T-helper 2 cell treated with Interferon-gamma antibody and Interleukin-4, amounts not matched to agents 5 μg/mL and 100 μg/mL, for 36 hours (primary cell): ENCODE measurements at places on chromosomes 4 and X.

DNA sequence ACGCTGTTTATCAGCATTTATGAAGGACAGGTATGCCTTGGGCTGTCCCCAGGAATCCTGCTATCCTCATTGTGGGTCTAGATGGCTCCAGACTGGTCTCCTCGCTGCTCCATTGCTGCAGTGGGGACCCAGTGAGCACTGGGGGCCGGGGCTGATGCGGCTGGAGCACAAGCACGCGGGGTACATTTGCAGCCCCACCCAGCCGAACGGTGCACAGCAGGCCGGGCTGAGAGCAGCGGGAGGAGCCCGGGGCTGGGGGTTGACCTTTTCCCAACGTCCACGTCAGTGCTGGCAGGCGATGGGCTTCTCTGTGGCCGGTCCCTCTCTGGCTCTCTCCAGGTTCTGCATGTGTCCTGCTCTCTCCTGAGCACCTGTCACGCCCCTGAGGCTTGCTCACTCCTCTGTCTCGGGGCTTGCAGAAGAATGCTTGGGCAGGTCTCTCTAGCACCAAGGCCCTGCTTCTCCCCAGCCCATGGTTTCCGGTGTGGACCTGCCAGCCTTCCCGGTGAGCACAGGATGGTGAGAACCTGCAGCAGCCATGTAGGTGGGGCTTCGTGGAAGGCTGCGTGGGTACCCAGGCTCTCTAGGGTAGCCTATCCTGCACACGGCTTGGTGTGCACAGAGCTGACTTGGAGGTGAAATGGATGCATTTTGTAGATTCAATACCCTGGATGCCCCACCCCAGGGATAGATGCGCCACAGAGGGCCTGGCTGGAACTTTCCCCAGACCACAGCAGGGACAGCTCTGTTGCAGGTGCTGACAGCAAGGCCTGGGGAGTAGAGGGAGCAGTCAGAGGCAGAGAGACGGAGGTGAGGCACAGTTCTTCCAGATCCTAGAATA lies 89.1 kb upstream of the ADRA2C start:
- no peak for DNase-seq

DNA sequence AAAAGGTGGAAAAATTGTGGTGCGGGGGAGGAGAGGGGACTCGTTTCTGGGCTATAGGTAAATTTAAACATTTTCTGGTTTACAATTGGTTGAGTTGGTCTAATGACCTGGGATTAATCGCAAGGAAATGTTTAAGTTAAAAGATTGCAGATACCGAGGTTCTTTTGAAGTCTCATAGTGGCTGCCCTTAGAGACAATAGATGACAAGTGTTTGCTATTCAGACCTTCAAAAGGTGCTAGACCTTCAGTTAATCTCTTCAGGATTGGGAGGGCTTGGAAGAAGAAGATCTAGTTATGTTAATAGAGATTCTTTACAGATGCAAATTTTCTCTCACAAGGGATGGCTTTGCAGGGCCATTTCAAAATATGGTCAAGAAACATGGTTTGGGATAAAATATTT lies 2286.1 kb upstream of the AGA start:
- DNase-seq, result no peak

DNA sequence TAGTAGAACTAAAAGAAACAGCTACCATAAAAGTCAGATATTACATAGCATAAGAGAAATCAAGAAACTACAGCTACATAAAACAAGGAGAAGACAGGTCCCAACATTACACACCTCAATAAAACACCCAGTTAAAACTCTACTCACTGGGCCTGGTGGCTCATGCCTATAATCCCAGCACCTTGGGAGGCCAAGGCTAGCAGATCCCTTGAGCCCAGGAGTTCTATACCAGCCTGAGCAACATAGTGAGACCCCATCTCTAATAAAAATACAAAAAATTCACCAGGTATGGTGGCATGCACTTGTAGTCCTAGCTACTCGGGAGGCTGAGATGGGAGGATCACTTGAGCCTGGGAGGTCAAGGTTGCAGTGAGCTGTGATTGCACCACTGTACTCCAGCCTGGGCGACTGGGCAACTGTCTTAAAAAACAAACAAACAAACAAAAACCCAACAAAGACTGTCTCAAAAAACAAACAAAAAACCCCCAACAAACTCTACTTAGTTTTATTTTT lies 15.2 kb upstream of the TXLNG start:
- no peak for DNase-seq

GRCh38 chrX:74509989-74510388 lies 88.7 kb downstream of the SLC16A2 start:
- DNase-seq, result no peak

DNA sequence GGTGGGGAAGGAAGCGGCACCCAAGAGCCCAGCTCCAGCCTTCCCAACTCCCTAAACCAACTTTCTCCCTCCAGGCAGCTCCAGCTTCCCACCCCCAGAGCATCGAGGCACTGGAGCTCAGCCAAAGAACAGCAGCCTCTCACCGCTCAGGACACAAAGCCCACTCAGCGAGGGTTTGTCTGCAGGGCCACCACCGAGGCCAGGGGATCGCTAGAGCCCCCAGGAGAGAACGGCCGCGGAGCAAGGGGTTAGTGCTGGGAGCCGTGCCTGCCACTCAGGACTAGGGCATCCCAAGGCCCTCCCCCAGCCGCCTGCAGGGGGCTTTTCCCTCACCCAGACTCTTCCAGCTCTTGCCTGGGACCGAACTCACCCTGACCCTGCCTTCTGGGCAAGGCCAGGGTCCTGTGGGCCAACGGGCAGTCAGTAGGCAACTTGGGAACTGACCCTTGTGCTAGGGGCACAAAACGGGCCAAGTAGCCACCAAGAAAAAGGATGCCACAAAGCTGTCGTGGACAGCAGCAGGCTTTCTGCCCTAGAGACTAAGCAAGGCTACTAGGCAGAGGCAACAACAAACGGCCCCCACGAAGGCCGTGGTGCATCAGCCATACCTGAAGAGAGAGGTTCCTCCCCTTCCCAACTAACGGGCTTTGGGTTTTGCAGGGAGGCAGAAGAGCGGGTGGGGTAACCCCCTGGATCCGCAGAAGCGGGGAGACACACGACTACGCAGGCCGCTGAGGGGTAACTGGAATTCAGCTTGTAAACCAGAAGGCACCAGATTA lies 2.3 kb downstream of the HCFC1 start:
- no peak for DNase-seq

- no peak for DNase-seq
These were observed 14.8 kb downstream of the NDNF start for GRCh38 chr4:121057466-121057922.

DNA sequence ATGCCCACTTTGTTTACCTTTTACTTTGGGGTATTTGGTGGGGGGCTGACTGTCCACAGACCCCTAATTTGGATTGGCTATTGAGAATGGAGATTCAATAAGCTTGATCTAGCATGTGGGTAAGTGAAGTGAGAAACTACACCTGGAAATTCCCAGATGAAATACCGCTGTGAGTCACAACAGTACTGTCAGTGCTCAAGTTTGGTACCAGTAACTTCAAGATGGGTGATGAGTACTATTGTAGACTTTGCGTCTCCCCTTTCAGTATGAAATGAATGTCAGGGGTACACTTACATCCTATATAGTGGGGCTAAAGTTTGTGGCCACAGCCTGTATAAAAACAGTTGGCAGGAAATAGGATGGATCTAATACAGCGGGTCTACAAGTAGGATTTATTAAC lies 33.3 kb downstream of the HMGN5 start:
- no peak for DNase-seq

DNA sequence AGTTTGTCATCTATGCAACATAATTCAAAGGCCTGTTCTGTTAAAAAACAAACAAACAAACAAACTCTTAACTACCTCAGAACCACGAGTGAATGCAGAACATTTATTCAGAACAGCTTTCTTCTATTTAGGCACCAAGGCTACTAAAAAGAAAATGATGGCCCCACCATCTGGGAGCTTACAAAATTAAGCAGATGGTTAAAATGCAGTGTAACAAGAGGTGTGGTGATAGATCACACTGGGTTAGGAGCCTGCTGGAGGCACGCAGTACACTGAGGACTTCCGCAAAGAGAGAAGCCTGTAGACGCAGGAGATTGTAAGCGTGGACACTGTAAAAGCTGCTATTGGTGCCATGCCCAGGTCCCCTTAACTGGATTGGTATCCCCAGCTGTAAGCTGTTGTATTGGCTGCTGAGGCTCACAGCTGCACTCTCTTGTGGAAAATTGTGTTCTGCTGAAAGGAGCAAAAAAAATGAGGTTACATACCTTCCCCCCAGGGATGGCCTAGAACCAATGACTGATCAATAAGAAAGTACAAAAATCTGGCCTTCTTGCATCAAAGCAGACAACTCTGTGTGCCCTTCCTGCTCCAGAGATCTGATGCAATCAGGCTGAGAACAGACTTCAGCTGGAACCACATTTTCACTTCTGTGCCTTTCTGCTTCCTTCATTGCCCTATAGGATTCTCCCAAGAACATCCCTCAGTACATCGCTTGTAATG lies 60.0 kb downstream of the SHROOM3 start:
- no peak for DNase-seq

DNA sequence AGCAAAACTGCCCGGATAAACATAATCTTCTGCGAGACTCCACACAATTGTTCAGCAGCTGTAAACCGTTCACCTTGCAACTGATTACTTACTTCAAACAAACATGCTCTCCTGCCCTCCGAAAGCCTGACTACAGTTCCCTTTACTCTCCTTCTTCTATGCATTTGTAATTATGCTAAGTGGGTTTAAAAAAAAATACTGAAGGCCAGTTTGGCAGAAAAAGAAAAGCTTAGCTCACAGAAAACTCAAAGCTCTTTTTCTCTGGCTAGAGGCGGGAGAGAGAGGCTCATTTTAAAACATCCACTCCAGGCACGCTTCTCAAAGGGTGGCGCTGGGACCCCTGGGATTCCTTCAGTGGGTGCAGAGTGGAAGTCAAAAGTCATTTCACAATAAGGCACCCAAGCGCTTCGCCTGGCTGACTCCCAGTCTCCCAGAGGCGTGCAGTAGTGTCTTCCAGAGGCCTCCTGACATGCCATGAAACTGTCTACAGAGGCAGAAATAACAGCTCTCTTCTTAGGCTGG lies 1.9 kb downstream of the DHRSX start:
- no peak for DNase-seq

GRCh38 chr4:42678512-42678911 lies 21.6 kb upstream of the ATP8A1 start:
- DNase-seq, result no peak

DNA sequence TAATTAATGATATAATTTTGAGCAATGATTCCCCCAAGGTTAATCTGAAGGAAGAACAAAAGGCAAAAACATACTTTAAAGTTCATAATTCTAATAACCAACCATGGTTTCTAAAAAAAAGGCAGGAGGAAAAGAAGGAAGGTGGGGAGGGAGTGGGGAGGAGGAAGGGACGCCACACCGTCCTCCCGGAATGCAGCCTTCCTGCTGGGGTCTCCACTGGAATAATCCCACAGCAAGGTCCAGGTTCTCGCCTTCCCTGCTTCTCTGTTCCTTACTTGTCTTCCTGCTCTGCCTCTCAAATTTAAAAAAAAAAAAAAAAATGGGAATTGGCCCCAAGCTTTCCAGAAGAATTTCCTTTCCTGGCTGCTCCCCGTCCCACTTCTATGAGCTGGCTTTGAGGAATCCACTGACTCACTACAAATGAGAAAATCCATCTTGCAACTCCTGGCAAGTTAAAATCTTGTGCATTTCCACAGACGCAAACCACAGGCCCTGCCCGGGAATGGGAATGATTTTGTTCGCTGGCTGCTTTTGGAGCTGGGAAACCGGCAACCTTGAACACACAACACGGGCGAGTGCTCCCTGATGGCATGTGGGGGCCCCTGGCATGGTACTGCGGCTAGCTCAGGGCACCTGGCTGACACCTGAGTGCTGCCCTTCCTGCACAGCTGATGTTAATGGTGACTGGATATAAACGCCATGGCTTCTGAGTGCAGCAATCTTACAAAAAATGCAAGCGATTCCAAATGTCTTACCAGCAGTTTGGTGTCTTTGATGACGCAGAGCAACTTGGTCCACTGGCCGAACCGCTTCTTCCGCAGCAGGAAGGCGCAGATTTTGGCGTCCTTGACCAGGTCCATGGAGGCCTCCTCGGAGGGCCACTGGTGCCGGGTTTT lies 97.0 kb downstream of the AFAP1 start:
- no peak for DNase-seq

- DNase-seq, result no peak
These were observed 62.7 kb downstream of the DCTD start for GRCh38 chr4:182854466-182854865.

- DNase-seq, result no peak
These were observed 412.7 kb upstream of the TENM3 start for GRCh38 chr4:181830404-181831035.

GRCh38 chr4:98113012-98113411 lies 30.3 kb downstream of the STPG2 start:
- DNase-seq, result no peak

- DNase-seq, result no peak
These were observed 45.0 kb downstream of the TET2 start for GRCh38 chr4:105191621-105192210.

DNA sequence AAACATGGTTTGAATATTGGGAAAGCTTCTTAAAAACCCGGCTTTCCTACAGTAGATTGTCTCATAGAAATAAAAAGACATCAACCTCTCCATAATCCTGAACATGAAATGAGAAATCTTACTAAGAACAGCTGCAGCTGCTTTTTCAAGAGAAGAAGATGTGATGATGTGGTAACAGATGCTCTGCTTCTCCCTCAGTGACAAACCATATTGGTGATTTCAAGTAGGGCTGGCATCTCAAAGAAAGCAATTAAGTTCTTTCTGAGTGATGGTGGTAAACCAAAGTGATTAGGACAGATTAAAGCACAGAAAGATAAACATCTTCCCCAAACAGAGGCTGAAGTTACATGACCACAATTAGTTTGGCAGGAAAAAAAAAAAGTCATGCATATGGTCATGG lies 1477.7 kb downstream of the RAPGEF2 start:
- DNase-seq, result no peak

GRCh38 chr4:21450331-21450730 lies 498.2 kb downstream of the KCNIP4 start:
- no peak for DNase-seq

- DNase-seq, result no peak
These were observed 241.4 kb upstream of the CLNK start for GRCh38 chr4:10925996-10926395.

DNA sequence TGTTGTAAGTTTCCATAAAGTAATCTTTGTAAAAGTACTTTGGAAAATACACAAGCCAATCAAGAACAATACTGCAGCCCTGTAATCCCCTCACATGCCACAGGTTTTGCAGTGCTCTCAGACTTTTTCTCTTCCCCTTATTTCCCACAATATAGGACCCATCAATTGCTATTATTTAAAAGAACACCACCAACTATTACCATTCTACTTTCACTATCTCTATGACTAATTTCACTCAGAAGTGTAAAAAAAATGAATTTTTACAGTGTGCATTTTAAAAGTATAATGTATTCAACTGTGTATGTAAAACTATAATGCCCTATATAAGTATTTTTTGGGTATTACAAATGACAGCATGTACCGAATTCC lies 1.7 kb downstream of the ATP8A1 start:
- no peak for DNase-seq

GRCh38 chr4:92120810-92121498 lies 182.8 kb upstream of the GRID2 start:
- DNase-seq, result no peak

GRCh38 chr4:25442863-25443307 lies 65.8 kb downstream of the ANAPC4 start:
- no peak for DNase-seq

- DNase-seq, result peak; percentile 70
These were observed 30.8 kb downstream of the RTL5 start for GRCh38 chrX:72100824-72101351.
